ENCODE measurements at places on chromosomes 7 and 10. TPM values are rescaled to one million over a fixed set of nuclear protein-coding genes. Genes with fewer than 3 reads are reported as not detected.

DNA sequence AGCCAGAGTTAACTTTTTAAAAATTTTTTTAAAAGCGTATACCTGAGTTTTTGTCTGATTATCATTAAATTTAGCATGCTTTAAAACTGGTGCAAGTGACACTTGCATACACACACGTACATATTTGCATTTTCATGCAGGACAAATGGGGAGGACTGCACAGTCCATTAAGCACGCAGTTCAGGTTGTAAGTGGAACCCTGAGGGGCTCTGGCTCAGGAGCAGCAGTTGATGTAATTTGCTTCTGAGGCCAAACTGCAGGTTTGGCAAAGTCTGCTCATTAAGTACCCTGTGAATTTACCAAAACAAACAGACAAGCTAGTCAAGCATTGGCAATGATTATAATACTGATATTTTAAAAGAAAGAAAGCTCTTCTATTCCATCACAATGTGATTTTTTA, 215.8 kb upstream of the PFKP start:
- H3K4me3 ChIP-seq, result no peak overlapping the region
- no peaks in the 10 kb centered on the region for H3K36me3 ChIP-seq
- no peak overlapping the region for H3K27ac ChIP-seq

- peak; percentile 21 for DNase-seq
- peaks cover 48% of the 10 kb centered on the region for H3K36me3 ChIP-seq
- peak overlapping the region; percentile 93 for H3K27ac ChIP-seq
- H3K4me3 ChIP-seq, result peak overlapping the region; percentile 97
- peaks cover 45% of the 10 kb centered on the region for H3K4me1 ChIP-seq
Measured at GRCh38 chr7:100079024-100079560, 2.4 kb downstream of the ZNF3 start.

DNA sequence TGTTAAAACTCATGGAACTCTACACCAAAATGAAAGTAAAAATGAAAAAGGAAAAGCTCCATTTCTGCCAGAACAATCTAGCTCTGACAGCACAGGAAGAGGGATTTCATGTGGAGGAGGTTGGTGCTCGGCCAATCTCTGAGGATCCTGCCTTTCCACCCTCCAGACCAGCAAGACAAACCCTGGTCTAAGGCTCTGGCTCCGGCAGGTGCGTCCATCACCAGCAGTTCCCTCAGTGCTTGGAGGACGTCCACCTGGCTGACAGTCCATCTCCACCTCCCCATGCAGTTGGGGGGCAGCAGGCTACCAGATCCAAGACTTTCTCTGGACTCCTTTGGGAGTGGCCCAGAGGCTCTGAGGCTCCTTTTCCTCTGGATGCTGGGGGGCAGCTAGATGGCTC, 25.0 kb upstream of the LOXL4 start:
- no peak for DNase-seq
- no peak overlapping the region for H3K27ac ChIP-seq
- no peak overlapping the region for H3K4me3 ChIP-seq
- peaks cover 3% of the 10 kb centered on the region for H3K27me3 ChIP-seq
- peaks cover 15% of the 10 kb centered on the region for H3K4me1 ChIP-seq

GRCh38 chr10:17066807-17067206, 62.8 kb downstream of the CUBN start:
- H3K4me1 ChIP-seq, result peaks cover 25% of the 10 kb centered on the region
- no peak overlapping the region for H3K27ac ChIP-seq

Gene TMEM196
- 0.55 TPM for total RNA-seq

Gene NANOS1
- total RNA-seq, result 3.0 TPM

Gene SUN3
- not detected for total RNA-seq

Gene SNCG
- total RNA-seq, result 8.2 TPM

All from neural crest cell (in vitro differentiated cells).